Memory B cell (primary cell): ENCODE measurements at places on chromosomes 3 and 15.

GRCh38 chr3:177878192-177878591, 658.0 kb upstream of the KCNMB2 start:
- no peak for DNase-seq

DNA sequence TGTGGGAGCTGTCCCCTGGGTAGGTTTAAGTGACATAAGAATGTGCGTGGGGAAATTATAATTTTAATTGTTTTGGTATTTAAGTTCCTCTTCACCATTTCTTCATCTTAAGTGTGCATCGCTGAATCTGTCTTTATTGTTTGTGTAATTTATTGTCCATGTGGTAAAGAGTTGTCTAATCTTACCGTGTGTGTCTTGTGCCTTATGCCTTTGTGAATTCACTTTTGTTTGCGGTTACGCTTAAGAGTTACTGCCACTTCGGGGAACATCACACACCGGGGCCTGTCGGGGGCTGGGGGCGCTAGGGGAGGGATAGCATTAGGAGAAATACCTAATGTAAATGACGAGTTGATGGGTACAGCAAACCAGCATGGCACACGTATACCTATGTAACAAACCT, 767 bp downstream of the WDR48 start:
- DNase-seq = no peak

DNA sequence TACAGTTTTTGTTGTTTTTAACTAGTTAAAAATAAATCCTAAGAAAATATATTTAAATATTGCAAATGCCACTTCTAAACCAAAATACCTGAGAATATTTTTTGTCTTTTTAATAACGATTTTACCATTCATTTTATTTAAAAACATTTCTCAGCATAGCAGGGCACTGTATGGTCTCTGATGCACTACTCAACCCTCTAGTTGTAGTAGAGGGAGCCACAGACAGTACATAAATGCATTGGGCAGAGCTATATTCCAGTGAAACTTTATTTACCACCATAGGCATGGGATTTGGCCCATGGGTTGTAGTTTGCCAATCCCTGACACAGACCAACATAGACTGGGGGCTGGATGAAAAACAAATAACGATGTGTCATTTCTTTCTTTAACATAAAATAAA, 214.4 kb upstream of the UBE2E1 start:
- DNase-seq = no peak

- DNase-seq = no peak
Measured at GRCh38 chr15:75023872-75024636, 664 bp downstream of the PPCDC start.

- DNase-seq = peak; percentile 7
Measured at GRCh38 chr15:32956006-32956405, 238.2 kb downstream of the GREM1 start.

- DNase-seq = no peak
Measured at GRCh38 chr3:65483480-65483879, 555.2 kb downstream of the MAGI1 start.

- DNase-seq = no peak
Measured at GRCh38 chr3:147090461-147090860, 315.9 kb downstream of the ZIC4 start.

- DNase-seq = no peak
Measured at GRCh38 chr15:85744579-85744978, 50.1 kb downstream of the KLHL25 start.

GRCh38 chr3:66593978-66594377, 93.2 kb upstream of the LRIG1 start:
- no peak for DNase-seq

GRCh38 chr3:45760878-45761711, 35.2 kb downstream of the SLC6A20 start:
- DNase-seq = peak; percentile 16

DNA sequence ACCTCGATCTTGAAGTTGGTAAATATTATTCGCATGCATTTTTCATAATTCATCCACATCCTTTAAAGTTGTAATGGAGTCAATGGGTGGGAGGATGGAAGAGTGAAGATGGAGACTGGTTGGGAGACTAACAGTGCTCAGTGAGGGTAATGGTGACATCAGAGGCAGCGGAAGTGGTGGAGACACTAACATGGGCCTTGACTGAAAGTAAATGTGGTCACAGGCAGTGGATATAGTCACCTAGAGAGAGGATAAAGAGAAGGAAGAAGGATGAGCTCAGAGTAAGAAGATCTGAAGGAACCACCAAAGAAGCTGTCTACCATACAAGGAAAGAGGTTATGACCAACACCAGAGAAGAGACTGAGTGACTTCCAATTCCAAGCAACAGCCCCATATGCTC, 281.6 kb upstream of the STT3B start:
- no peak for DNase-seq

DNA sequence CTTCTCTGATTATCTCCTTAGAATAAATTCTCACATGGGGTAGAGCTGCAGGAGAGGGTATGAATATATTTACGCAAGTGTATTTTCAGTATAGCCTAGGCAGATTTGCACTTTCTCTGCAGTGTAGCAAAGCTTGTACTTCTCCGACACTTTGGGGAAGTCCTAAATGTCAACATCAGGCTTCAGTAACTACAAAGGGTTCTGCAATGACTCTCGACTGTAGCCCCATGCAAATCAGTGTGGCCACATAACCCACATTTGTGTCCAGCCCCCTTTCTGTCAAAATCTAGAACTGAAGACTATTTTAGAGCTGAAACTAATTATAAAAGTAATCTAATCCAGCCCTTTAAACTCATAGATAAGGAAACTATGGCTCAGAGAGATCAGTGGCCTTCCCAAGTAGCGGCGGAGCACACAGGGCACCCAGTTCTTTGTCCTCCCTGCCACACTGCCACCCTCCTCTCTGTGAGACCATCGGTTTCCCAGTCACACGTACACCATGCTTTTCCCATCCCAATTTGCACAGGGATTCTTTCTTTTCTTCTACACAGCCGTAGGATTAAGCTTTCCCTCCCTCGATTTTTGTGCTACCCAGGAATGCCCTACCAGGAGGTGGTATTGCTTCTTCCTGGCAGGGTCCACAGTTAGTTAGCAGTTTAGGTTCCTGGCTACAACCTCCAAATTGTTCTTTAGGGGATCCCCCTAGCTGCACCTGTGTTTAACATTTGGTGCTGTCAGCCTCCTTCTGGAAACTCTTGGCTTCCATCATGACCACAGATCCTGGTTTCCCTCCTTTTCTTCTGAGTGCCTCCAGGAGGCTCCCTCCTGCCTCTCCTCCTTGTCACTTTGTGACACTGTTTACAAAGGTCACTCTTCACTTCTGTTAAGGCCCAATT, 22.9 kb downstream of the MRAS start:
- no peak for DNase-seq

DNA sequence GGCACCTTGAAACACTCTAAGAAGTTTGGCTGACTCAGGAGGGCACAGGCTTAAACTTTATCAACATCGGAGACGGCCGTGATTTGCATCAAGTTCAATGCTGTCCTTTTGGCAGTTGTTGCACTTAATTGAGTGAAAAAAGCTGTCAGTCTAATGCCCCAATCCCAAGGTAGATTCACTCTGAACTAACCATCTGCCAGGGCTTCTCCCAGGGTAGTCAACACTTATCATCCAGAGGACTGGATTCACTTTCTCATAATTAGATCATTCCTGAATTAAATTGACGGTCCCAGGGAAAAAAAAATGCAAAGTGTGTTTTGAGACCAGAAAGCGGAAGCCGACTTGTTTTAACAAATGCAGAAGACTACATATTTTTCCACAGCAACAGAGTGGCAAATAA, 28.5 kb downstream of the RORA start:
- DNase-seq = no peak

DNA sequence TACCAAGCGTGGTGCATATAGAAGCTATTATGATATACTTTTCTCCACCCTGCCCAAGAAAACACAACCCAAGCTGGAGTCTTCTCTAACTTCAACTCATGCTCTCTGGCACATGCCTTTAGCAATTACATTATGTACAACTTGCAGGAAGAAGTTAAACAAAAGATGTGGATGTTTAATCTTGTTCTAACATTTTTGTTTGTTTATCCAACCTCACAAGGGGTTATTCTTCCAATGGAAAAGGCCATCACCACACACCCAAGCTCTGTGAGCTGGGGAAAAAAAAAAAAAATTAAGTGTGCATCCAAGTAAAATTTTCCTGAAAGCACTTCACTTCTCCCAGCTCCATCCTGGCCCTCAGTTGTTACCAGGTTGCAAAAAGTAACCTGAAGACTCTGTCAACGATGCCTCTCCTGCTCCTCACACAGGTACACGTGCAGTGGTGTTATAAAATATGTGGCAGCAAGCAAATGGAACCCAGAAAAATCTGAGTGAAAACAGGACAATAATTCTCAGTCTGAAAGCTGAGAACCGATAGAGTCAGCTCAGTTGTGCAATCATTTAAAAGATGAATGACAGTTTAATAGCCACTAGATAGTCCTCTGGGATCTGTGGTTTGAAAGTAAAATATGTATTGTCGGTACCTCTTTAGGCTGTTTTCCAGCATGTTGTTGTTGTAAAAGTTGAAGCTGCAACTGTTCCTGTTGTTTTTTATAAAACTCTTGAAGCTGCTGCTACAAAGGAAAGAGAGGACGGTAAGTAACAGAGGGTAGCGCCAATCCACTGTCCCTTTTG, 531.4 kb downstream of the FOXP1 start:
- DNase-seq = no peak

DNA sequence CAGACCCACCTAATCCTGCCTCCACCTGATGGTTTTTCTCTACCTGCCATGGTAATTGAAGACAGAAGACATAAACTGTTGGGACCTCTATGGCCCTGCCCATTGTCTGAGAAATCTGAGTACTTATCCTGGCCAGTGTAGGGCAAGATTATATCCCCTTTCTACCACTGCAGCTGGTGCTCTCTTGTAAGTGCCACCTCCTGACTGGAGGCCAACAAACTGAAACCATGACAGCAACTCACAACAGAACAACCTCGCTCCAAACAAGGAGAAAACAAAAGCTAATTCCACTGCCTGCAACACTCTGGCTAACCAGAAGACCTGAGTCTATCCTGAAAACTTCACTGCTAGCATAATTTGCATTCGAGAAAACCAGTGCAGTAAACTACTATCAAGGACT, 82.9 kb downstream of the CLDN1 start:
- no peak for DNase-seq

DNA sequence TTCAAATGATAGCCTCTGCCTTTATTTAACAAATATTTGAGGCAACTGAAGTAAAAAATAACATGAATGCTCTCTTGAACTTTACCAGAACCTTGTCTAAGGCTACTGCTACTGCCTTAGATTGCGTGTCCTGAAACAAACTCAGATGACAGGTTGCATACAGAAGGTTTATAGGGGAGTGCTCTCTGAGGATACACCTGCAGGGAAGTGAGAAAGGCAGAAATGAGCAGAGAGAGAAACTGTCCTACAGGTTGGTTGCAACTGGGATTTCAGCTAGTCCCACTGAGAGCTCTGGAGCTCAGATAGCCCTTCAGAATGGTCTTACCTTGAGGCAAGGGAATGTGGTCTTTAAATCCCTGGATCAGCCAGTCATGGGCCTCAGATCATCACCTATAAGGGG, 165.5 kb downstream of the IL5RA start:
- no peak for DNase-seq

GRCh38 chr3:147161833-147162232, 244.5 kb downstream of the ZIC4 start:
- DNase-seq = no peak

GRCh38 chr3:145457825-145458552, 703.0 kb downstream of the PLOD2 start:
- DNase-seq = no peak

GRCh38 chr15:58070801-58071418, 5.4 kb upstream of the ALDH1A2 start:
- no peak for DNase-seq

DNA sequence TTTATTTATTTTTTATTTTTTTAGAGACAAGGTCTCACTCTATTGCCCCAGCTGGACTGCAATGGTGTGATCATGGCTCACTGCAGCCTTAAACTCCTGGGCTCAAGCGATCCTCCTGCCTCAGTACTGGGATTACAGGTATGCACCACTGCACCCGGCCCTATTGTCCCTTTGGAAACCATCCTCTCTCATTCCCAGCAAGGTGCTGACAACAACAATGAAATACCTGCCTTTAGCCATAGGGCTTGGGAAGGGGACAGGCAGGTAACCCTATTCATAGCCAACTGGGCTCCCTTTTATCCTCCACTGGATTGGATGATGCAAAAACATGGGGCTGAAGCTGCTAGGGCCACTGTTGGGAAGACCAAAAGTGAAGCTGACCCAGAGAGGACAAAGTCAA, 43.1 kb downstream of the SCAP start:
- DNase-seq = no peak

GRCh38 chr3:24451461-24452099, 43.1 kb downstream of the THRB start:
- no peak for DNase-seq

DNA sequence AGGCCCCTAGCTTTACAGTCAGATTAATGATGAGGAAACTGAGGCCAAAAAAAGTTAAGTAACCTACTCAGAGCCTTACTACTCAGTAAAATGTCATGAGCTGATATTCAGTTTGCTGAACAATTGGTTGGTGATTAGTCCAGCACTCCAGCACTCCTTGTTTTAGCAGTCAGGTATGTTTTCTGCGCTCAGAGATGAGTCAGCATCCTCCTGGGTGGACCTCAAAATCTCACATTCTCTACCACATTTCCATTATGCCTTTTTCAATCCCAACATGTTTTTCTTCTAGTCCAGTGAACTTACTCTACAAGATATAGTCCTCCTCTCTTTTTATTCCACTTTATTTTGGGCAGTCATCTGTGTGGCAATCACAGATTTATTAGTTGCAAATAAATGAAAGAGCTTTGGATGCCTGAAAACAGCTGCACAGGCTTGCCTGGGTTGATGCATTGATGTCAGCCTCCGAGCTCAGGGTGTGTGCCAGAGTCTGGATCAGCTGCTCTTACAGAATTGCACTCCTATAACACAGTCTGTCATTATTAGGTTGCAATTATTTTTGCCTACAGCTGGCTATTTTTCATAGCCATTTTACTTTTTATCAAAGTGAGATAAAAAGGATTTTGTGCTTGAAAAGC, 133.2 kb downstream of the ARPP21 start:
- DNase-seq = no peak

GRCh38 chr15:53746101-53746500, 13.4 kb downstream of the WDR72 start:
- DNase-seq = no peak

GRCh38 chr3:197736491-197737318, at the start of gene RUBCN:
RUBCN (minus strand) TSS chr3:197736904; CDS start chr3:197736719, 185 bp downstream.
- DNase-seq = peak; percentile 85

DNA sequence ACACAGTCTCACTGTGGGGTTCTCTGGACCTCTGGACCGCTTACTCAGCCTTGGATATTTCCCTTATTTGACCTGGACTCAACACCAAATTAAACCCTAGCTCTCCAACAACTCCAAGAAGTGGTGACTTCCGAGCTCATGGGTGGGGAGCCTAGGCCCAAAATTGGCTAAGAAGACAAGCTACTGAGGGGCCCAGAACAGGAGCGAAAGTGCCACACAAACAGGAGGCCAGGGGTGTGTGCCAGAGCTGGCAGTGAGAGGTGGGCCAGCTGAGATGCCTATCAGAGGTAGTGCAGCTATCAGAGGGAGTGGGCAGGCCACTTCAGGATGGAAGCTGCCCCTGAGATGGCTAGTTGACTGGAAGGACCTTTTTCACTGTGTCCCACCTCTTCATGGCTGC, 151.1 kb upstream of the PRR20G start:
- no peak for DNase-seq
